ENCODE measurements at places on chromosomes 6 and 20.

- DNase-seq: no peak
- H3K27ac ChIP-seq: no peak overlapping the region
- H3K4me1 ChIP-seq: no peaks in the 10 kb centered on the region
- H3K27me3 ChIP-seq: no peaks in the 10 kb centered on the region
- no peak overlapping the region for H3K4me3 ChIP-seq
Measured at GRCh38 chr20:37414224-37415035, 68.5 kb downstream of the SRC start.

- H3K27me3 ChIP-seq: no peaks in the 10 kb centered on the region
- peaks cover 3% of the 10 kb centered on the region for H3K36me3 ChIP-seq
- H3K4me3 ChIP-seq: no peak overlapping the region
- no peak for DNase-seq
- H3K27ac ChIP-seq: no peak overlapping the region
- no peaks in the 10 kb centered on the region for H3K4me1 ChIP-seq
Measured at GRCh38 chr6:107266563-107266962, 151.2 kb upstream of the BEND3 start.

DNA sequence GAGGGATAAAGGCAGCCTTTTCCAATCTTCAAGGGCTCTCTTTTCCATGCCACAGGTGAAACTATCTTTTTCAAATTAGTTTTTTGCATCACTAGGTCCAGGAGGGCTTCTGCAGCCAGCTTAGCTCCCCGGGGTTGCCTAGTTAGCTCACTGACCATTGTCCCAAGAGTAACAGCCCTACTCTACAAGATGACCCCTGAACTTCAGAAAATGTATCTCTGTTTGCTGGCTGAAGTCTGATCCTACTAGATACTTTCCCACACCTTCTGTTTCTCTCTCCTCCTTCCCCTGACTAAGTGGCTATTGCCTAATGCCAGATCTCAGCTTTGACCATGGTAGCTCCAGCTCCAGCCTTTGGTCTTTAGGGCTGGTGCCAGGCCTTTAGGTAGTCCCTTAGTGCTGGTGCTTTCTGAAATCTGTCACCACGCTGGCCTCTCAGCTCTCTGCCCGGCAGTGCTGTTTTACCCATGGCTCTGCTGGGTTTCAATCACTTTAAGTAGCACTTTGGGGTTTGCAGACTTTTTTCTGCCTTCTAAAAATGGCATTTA is 255.1 kb downstream of the RNGTT start:
- no peak overlapping the region for H3K4me3 ChIP-seq
- no peak for DNase-seq
- H3K36me3 ChIP-seq: no peaks in the 10 kb centered on the region
- H3K4me1 ChIP-seq: no peaks in the 10 kb centered on the region
- H3K27ac ChIP-seq: no peak overlapping the region

DNA sequence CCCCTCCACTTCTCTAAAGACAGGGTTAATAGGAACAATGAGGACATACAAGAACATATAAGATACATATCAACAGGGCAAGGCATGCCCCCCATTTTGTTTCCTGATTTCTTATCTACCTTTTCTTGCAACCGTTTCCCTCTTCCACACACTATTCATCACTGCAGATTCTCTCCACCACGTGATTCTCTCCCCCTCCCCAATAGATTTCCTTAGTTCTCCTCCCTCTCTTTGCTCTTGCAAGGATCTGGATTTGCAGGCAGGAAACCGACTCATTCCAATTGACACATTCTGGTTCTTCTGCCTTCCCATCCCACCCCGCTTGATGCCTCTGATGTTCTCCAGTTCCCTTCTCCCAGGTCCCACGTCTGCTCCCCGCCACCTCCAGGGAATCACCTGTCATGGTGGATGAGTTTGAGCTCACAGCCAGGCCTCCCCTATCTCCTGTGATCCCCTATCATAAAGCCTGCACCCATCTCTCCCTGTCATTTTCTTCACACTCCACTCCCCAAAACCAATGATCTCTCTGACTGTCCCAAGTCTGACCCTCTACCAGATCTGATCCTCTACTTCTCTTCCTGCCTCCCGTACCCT is 7.5 kb downstream of the GABBR1 start:
- no peak for DNase-seq
- H3K4me1 ChIP-seq: peaks cover 15% of the 10 kb centered on the region
- H3K27me3 ChIP-seq: no peaks in the 10 kb centered on the region
- peaks cover 8% of the 10 kb centered on the region for H3K36me3 ChIP-seq
- H3K27ac ChIP-seq: no peak overlapping the region
